ENCODE measurements at places on chromosomes 2 and 18. TPM values are rescaled to one million over a fixed set of nuclear protein-coding genes. Genes with fewer than 3 reads are reported as not detected.

ANKRD39 gene
- polyA plus RNA-seq = 39.0 TPM

IL1RN gene
- not detected for polyA plus RNA-seq

LONRF2 gene
- 20.9 TPM for polyA plus RNA-seq

ERFE gene
- not detected for polyA plus RNA-seq

NT5C1B gene
- polyA plus RNA-seq = not detected

AGXT gene
- not detected for polyA plus RNA-seq

RASGRP3 gene
- 20.2 TPM for polyA plus RNA-seq

ABCB11 gene
- not detected for polyA plus RNA-seq

NLRC4 gene
- polyA plus RNA-seq = not detected

ACADL gene
- 0.14 TPM for polyA plus RNA-seq

Data from neural cell (in vitro differentiated cells).